NCI-H345 (cell line): ENCODE measurements at places on chromosomes 7 and 10.
A peak's percentile ranks its signal among the peaks of the same experiment; 100 is the strongest.

DNA sequence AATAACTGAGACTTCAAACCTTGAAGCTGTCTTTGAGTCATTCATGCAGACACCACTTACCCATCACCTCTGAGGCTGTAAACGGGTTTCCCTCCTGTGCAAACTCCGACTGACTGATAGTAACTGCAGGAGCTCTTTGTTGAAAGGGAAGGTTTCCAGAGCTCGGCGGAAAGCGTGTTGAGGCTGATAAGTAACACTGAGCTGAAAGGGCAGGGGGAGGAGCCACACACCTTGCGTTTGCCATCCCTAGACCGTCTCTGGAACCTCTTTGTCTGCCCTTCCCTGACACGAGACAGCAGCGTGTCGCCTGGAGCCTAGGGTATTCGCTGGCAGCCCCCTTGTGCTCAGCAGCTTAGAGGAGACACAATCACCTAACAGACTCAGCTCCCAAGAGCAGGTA is 134.0 kb downstream of the PAXIP1 start:
- DNase-seq: peak; percentile 23

GRCh38 chr7:30880125-30880720 is 31.4 kb upstream of the AQP1 start:
- no peak for DNase-seq

- DNase-seq: no peak
Measured at GRCh38 chr7:50621206-50621605, 56.0 kb upstream of the DDC start.

GRCh38 chr7:135510592-135511183 is 786 bp upstream of the CNOT4 start:
- DNase-seq: peak; percentile 18

GRCh38 chr10:127242914-127243313 is 46.5 kb upstream of the INSYN2A start:
- no peak for DNase-seq

GRCh38 chr7:23357190-23358093 is 58.3 kb downstream of the MALSU1 start:
- DNase-seq: peak; percentile 7

GRCh38 chr7:150404805-150405583 is 25.9 kb downstream of the ZNF775 start:
- DNase-seq: peak; percentile 74

DNA sequence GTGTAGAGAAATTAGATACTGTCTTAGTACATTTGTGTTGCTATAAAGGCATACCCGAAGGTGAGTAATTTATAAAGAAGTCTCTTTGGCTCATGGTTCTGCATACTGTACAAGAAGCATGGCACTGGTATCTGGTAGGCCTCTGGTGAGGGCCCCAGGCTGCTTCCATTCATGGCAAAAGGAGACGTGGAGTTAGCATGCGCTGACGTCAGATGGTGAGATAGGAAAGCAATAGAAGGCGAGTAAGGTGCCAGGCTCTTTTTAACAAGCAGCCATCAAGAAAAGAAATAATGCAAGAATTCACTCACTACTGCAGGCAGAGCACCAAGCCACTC is 38.1 kb downstream of the AKR1C8 start:
- no peak for DNase-seq

DNA sequence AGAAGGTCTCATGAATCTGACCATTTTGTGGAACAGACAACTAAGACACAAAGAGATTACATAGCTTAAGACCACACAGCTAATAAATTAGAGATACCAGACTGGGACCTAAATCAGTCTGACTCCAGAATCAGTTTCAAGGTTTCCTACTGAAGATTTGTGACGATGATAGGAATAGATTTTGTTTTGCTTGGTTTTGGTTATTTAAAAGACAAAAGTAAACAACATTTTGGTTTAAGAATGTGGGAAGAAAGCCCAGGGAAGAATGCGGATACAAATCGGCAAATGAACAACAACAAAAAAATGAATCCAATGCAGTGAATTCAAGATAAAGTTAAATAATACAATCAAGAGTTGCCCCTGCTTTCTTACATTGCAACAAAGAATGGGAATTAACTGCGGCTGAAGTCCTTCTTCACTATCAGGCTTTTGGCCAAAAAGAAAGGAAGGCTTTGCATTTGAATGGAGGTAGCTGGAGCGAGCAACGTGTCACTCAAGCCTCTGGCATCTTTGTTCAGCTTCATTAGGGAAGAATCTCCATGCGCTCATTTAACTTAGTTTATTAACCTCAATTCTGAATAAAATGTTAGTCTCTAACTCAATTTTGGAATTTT is 210.8 kb downstream of the ADAM12 start:
- no peak for DNase-seq

DNA sequence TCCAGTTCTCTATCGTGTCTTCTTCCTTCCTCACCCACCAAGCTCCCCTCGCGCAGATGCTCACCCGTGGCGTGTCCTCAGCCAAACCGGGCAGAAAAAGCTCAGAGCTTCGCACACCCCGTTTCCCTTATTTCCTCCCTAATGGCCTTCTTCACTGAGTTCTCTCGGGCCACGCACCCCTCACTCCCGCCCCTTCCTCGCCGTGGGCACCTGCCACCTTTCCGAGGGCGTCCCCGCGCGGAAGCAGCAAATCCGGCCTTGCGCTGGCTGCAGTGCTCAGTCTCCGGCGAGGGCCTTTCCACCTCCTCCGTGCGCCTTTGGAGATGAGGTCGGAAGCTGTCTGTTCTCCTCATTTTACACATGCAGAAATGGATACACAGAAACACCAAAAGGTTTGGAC is 12.4 kb upstream of the CALML3 start:
- DNase-seq: no peak

DNA sequence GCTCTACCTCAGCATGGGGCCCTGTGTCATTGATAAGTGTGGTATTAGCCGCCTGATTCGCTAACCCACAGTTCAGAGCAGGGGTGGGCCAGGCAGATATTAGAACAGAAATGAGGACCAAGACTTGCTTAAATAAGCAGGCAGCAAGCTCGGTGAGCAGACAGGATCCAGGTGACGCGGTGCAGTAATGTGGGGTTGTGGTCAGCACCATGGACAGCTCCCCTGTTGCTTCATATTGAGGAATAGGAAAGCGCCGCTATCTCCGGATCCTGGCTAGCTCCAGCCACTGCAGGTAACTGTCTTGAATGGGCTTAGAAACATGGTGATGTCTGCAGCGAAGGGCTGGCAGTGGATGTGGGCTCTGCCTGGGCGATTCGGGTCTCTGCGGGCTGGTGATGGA is 51.3 kb upstream of the GPR26 start:
- no peak for DNase-seq

DNA sequence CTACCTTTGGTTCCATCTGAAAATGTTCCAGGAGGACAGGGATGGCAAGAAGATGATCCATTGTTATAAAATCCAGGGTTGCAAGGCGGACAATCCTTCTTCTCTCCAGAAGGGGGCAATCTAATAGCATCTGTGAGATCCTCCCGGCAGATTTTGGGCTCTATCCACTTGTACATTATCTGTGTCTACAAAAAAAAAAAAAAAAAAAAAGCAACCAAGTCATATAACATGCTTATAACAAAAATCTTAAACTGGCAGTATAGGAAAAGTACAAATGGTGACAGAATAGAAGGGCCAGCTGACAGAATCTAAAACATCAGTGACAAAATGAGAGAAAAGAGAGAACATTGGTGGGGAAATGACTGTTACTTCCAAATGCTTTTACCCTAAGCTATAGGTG is 132.7 kb downstream of the ELAPOR2 start:
- DNase-seq: peak; percentile 39

DNA sequence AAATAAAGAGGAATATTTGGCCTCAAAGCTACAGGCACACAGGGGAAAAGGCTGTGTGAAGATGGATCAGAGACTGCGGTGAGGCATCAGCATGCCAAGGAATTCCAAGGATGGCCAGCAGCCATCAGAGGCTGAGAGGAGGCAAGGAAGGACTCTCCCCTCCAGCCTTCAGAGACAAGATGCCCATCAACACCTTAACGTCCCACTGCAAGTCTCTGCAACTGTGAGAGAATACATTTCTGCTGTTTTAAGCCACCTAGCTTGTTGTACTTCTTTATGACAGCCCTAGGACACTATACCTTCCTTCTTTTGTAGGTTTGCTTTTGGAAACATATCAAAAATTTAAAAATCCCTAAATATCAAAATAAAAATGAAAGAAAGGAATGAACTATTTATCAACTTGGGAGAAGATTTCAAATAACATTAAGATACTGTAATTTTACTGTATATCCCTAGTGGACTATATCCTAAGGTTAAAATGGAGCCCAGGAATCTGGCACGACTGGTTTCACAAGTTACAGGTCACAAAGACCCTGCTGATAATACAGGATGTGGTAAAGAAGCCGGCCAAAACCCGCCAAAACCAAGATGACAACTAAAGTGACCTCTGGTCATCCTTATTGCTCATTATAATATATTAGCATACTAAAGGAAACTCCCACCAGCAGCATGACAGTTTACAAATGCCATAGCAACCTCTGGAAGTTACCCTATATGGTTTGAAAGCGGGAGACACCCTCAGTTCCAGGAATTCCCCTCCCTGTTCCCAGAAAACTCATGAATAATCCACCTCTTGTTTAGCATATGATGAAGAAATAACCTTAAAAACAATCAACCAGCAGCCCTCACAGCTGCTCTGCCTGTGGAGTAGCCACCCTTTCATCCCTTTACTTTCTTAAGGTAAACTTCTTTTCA is 185.2 kb downstream of the AVL9 start:
- DNase-seq: no peak

DNA sequence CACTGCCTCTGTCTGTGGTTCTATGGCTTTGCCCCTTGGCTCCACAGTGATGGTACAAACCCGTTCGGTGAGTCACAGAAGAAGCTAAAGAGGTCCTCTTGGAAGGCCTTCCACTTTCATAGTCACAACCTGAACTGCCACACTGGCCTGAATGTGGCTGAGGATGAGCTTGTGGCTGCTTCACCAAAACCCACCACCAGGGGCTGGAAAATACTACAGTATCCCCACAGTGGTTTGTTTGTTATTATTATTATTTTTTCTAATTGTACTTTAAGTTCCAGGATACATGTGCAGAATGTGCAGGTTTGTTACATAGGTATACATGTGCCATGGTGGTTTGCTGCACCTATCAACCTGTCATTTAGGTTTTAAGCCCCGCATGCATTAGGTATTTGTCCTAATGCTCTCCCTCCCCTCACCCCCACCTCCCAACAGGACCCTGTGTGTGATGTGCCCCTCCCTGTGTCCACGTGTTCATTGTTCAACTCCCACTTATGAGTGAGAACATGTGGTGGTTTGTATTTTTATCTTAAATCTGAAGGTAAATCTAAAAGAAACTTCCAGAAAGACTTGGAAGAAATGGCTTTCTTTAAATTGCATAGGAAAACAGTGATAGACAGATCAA is 160.8 kb upstream of the NPSR1 start:
- no peak for DNase-seq

DNA sequence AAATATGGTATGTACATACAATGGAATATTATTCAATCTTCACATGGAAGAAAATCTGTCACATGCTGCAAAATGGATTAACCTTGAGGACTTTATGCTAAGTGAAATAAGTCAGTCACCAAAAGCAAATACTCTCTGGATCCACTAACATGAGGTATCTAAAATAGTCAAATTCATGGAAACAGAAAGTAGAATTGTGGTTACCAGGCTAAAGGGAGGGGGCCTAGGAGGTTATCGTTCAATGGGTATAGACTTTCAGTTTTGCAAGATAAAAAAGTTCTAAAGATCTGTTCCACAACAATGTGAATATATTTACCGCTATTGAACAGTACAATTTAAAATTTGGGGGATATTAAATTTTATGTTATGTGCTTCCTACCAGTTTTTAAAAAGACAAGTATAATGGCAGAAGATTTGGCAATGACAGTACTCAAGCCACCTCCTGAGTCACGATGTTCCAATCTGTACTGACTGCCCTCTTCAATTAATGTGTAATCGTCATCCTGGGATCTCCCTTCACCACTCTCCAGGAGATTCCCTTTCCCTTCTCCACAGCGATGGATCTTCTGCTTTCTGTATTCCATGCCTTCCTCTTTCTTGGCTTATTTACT is 32.3 kb upstream of the IL6 start:
- DNase-seq: no peak

DNA sequence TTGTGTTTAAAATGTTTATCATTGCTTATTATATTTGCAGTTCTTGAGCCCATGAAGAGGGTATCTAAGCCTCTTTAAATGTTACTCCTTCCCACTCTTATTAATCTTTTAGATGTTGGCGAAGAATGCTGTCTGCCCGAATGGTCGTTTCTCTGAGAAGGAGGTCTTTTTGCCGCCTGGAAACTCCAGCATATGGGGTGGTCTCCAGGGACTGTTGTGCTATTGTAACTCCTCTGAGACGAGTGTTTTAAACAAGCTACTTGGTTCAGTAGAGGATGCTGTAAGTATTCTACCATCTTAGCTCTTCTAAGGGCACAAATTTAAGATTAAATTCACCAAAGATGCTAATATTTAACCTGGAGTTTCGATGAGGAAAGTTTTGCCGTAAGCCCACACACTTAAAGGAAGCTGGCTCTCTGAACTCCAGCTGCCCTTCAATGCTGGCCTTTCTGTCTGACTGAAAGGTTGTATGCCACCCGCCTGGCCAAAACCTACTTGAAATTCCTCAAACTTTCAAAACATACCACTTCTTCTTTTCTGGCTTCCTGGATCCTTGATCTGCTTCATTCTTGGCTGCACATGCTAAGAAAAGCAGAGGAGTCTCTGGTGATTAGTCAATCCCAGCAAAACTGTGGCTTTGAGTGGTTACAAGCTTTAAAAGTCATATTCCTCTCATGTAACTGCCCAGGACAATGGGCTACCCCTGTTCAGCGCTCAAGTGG is 74.7 kb downstream of the ABCA13 start:
- no peak for DNase-seq

GRCh38 chr10:77522268-77522809 is 115.3 kb downstream of the KCNMA1 start:
- DNase-seq: no peak
